ENCODE measurements at places on chromosomes 6 and 20. TPM values are rescaled to one million over a fixed set of nuclear protein-coding genes. Genes with fewer than 3 reads are reported as not detected.

Gene CBFA2T2
- 8.0 TPM for polyA plus RNA-seq

Gene BCKDHB
- polyA plus RNA-seq = 14.0 TPM

Gene VIP
- polyA plus RNA-seq = not detected

Gene CAGE1
- polyA plus RNA-seq = not detected

Gene SLC44A4
- 0.07 TPM for polyA plus RNA-seq

Gene ULBP1
- 2.6 TPM for polyA plus RNA-seq

Gene DYNLRB1
- polyA plus RNA-seq = 320 TPM

Gene GFRA4
- not detected for polyA plus RNA-seq

Gene IL17F
- polyA plus RNA-seq = not detected

Gene DNMT3B
- polyA plus RNA-seq = 1.3 TPM

Gene TUBB2B
- polyA plus RNA-seq = 13.3 TPM
